Smooth muscle cell of the coronary artery (primary cell): ENCODE measurements at places on chromosomes 7 and 10. TPM values are rescaled to one million over a fixed set of nuclear protein-coding genes. Genes with fewer than 3 reads are reported as not detected.

Gene UCMA
- not detected in 2 replicates for total RNA-seq

Gene NODAL
- total RNA-seq, result not detected in 2 replicates

Gene NAT16
- not detected in 2 replicates for total RNA-seq

Gene OR2A7
- 0.23 TPM in 1 of 2 replicates, not detected in the other for total RNA-seq

Gene STOX1
- total RNA-seq, result under 0.01 and 0.12 TPM in 2 replicates

Gene LUC7L2
- 30.0 and 47.3 TPM in 2 replicates for total RNA-seq

Gene DGKI
- 1.4 and 2.9 TPM in 2 replicates for total RNA-seq

Gene PTPRN2
- 0.15 and 3.0 TPM in 2 replicates for total RNA-seq

Gene SH2D4B
- total RNA-seq, result not detected in 2 replicates

Gene ASL
- 35.6 and 61.6 TPM in 2 replicates for total RNA-seq

Gene DEPP1
- 49.1 and 50.4 TPM in 2 replicates for total RNA-seq

Gene NIPSNAP2
- total RNA-seq, result 24.2 and 32.8 TPM in 2 replicates

Gene ZNF425
- 3.6 and 4.2 TPM in 2 replicates for total RNA-seq

Gene PIP
- not detected in 2 replicates for total RNA-seq

Gene CLCN1
- not detected in 2 replicates for total RNA-seq

Gene PRKRIP1
- total RNA-seq, result 6.4 and 13.1 TPM in 2 replicates

Gene IFIT5
- total RNA-seq, result 10.7 and 11.8 TPM in 2 replicates

Gene HOXA10
- total RNA-seq, result not detected in 2 replicates

Gene AOAH
- not detected in 2 replicates for total RNA-seq

Gene MACC1
- total RNA-seq, result 0.08 and 0.12 TPM in 2 replicates

Gene IMMP2L
- 8.3 and 14.6 TPM in 2 replicates for total RNA-seq

Gene AQP1
- 22.2 and 62.1 TPM in 2 replicates for total RNA-seq

Gene GSTO2
- total RNA-seq, result 0.47 and 1.1 TPM in 2 replicates

Gene ADAP1
- total RNA-seq, result 2.3 and 4.0 TPM in 2 replicates

Gene TEX47
- total RNA-seq, result not detected in 2 replicates

Gene FRMPD2
- total RNA-seq, result 0.08 TPM in 1 of 2 replicates, not detected in the other

Gene MET
- 1.9 and 16.9 TPM in 2 replicates for total RNA-seq

Gene RASA4B
- total RNA-seq, result 2.0 and 5.7 TPM in 2 replicates

Gene ADCY1
- 0.08 and 2.3 TPM in 2 replicates for total RNA-seq

Gene EPHA1
- not detected in 2 replicates for total RNA-seq

Gene HOXA3
- not detected in 2 replicates for total RNA-seq

Gene CPA2
- total RNA-seq, result 0.08 TPM in 1 of 2 replicates, not detected in the other

Gene LRRC18
- total RNA-seq, result not detected in 2 replicates

Gene FXYD4
- total RNA-seq, result not detected in 2 replicates

Gene FAM131B
- 0.98 and 2.7 TPM in 2 replicates for total RNA-seq

Gene CALHM1
- total RNA-seq, result not detected in 2 replicates

Gene TSPAN15
- 1.4 and 3.9 TPM in 2 replicates for total RNA-seq

Gene SKIDA1
- total RNA-seq, result 0.53 and 0.82 TPM in 2 replicates

Gene CTNNA3
- not detected in 2 replicates for total RNA-seq

Gene PLEKHA8
- total RNA-seq, result 7.6 and 10.6 TPM in 2 replicates

Gene ANKRD1
- 1.5 and 315 TPM in 2 replicates for total RNA-seq

Gene CNTNAP2
- not detected in 2 replicates for total RNA-seq

Gene CNPY1
- not detected in 2 replicates for total RNA-seq

Gene EVX1
- not detected in 2 replicates for total RNA-seq

Gene EN2
- under 0.01 TPM in 1 of 2 replicates, not detected in the other for total RNA-seq

Gene GHRHR
- total RNA-seq, result not detected in 2 replicates

Gene HOGA1
- total RNA-seq, result 0.75 and 0.94 TPM in 2 replicates
